ENCODE measurements at places on chromosomes 11 and 22. TPM values are rescaled to one million over a fixed set of nuclear protein-coding genes. Genes with fewer than 3 reads are reported as not detected.

The NXPE2 gene
- 0.16 TPM for polyA plus RNA-seq

The RSF1 gene
- polyA plus RNA-seq, result 33.3 TPM

The MOGAT2 gene
- not detected for polyA plus RNA-seq

GRCh38 chr11:68113986-68114385 is 7.2 kb downstream of the CHKA start:
- no peak for DNase-seq

The TMEM25 gene
- polyA plus RNA-seq, result 18.4 TPM

The BEST1 gene
- 2.5 TPM for polyA plus RNA-seq

The CRYBB1 gene
- polyA plus RNA-seq, result 0.71 TPM

GRCh38 chr11:82776377-82776776 is 42.7 kb upstream of the FAM181B start:
- no peak for DNase-seq

The TRIM51 gene
- polyA plus RNA-seq, result not detected

GRCh38 chr11:94791216-94791889 is 23.2 kb downstream of the AMOTL1 start:
- no peak for DNase-seq

- DNase-seq, result no peak
These were observed 25.6 kb downstream of the OR2AG2 start for GRCh38 chr11:6746086-6746618.

GRCh38 chr22:19855504-19856409 is 1.1 kb upstream of the GNB1L start:
- DNase-seq, result no peak

The CST6 gene
- polyA plus RNA-seq, result not detected

DNA sequence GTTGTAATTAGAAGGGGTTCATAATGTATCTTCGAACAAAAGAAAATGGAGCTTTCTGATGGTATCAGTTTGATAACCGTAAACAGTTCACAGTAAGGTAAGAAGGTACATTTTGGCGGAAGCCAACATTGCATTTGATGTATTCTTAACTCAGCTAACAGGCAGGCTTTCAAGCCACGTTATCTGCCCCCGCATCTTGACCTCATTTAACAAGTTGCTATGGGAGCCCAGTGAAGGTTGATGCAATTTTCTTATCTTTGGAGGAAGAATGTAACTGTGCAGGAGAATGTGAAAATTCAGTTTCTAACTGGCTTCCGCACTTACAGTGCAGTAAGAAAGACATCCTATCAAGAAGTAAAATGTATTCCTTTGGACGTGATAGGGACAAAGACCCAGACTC is 110.6 kb downstream of the ETS1 start:
- DNase-seq, result no peak

- DNase-seq, result no peak
These were observed 40.2 kb upstream of the CCDC188 start for GRCh38 chr22:20191000-20191515.

GRCh38 chr11:68503251-68503687 is 42.7 kb downstream of the PPP6R3 start:
- no peak for DNase-seq

GRCh38 chr11:19597876-19598275 is 114.8 kb upstream of the NAV2 start:
- no peak for DNase-seq

The OR4D5 gene
- not detected for polyA plus RNA-seq

DNA sequence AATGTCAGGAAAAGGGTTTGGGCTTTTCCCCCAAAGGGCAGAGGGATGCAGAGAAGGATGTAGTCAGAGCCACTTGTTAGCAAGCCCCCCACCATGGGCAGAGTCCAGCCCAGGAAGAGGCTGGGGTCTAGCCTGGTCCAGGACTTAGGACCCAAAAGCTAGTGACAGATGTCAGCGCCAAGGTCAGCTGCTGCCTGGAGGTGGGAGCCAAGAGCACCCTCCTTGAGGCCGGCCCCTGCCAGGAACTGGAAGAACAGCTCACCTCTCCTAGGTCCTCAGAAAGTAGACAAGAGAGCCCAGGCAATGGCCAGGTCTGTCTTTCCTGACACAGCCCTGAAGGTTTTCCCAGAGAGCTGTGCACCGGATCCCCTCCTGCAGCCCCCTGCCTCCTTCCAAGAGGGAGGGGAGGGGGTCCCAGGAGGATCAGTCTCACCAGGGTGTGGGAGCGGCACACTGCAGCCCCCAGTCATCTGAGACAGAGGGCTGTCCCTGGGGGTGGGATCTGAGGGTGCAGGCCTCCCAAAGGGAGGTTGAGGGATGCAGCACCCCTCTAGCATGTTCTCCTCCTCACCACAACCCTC is 14.6 kb upstream of the ARHGEF17 start:
- DNase-seq, result no peak

The NPTXR gene
- 4.9 TPM for polyA plus RNA-seq

GRCh38 chr11:129813231-129813791 is 2.3 kb upstream of the TMEM45B start:
- DNase-seq, result no peak

GRCh38 chr11:74783241-74783871 is 34.7 kb downstream of the RNF169 start:
- peak; percentile 14 for DNase-seq

GRCh38 chr11:46889251-46889650 is 29.1 kb downstream of the LRP4 start:
- DNase-seq, result no peak

The PHOX2A gene
- not detected for polyA plus RNA-seq

The DNHD1 gene
- 9.8 TPM for polyA plus RNA-seq

- DNase-seq, result no peak
These were observed 563.1 kb upstream of the LUZP2 start for GRCh38 chr11:23933721-23934120.

- no peak for DNase-seq
These were observed 13.6 kb downstream of the UCP2 start for GRCh38 chr11:73969091-73969490.

The OR52I2 gene
- polyA plus RNA-seq, result not detected
